Vagina (tissue), 2 donors: ENCODE measurements at places on chromosomes 1 and 21. TPM values are rescaled to one million over a fixed set of nuclear protein-coding genes. Genes with fewer than 3 reads are reported as not detected.

ASCL5 gene
- not detected for total RNA-seq

CFAP74 gene
- total RNA-seq, result not detected

CHIT1 gene
- total RNA-seq, result not detected

DNA sequence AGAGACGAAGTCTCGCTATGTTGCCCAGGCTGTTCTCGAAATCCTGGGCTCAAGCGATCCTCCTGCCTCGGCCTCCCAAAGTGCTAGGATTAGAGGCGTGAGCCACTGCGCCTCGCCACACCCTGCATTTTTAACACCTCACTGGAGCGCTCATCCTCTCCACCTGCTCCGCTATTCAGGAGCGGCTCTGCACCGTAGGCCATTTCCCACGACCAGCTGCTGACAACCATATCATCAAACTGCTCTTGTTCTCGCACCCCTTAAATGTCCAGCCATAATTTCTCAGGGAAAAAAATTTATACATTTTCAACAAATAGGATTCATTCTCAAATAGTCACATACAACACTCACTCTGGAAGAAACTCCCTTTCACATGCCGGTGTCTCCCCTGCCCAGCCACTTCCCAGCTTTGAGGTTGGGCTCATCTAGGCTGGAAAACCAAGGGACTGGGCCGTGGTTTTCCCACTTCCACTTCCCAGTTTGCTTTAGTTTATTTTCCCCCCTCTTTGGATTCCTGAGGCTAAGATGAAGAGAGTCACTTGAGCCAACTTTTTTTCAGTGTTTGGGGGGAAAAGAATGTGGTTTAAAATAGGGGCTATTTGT lies 639 bp upstream of the IPO9 start:
- no peaks in the 10 kb centered on the region for H3K36me3 ChIP-seq
- H3K4me1 ChIP-seq, result peaks cover 47% of the 10 kb centered on the region
- no peak for DNase-seq
- H3K4me3 ChIP-seq, result no peak overlapping the region

GRCh38 chr1:45836451-45836850 lies 33.0 kb downstream of the MAST2 start:
- no peaks in the 10 kb centered on the region for H3K27me3 ChIP-seq
- H3K27ac ChIP-seq, result no peak overlapping the region
- H3K4me3 ChIP-seq, result no peak overlapping the region
- no peaks in the 10 kb centered on the region for H3K4me1 ChIP-seq
- no peak for DNase-seq
- no peaks in the 10 kb centered on the region for H3K36me3 ChIP-seq

DNA sequence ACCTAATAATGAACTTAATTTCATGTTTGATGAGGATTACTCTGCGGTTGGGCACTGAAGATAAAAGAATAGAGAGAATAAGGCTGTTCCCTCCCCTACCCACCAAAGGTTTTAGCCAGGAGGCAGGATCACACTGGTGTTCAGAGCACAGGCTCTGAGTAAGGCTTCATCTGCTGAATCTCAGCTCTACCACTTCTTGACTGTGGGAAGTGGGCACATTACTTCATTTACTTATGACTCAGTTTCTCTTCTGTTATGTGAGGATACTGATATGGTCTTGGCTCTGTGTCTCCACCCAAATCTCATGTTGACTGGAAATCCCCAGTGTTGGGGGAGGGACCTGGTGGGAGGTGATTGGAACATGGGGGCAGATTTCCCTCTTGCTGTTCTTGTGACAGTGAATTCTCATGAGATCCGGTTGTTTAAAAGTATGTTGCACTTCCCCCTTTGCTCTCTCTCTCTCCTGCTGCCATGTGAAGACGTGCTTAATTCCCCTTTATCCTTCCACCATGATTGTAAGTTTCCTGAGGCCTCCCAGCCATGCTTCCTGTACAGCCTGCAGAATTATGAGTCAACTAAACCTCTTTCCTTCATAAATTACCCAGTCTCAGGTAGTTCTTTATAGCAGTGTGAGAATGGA lies 79.7 kb downstream of the SMYD2 start:
- no peaks in the 10 kb centered on the region for H3K4me1 ChIP-seq
- peaks cover 32% of the 10 kb centered on the region for H3K36me3 ChIP-seq
- H3K27ac ChIP-seq, result no peak overlapping the region
- H3K27me3 ChIP-seq, result no peaks in the 10 kb centered on the region
- no peak overlapping the region for H3K4me3 ChIP-seq
- DNase-seq, result no peak

DNA sequence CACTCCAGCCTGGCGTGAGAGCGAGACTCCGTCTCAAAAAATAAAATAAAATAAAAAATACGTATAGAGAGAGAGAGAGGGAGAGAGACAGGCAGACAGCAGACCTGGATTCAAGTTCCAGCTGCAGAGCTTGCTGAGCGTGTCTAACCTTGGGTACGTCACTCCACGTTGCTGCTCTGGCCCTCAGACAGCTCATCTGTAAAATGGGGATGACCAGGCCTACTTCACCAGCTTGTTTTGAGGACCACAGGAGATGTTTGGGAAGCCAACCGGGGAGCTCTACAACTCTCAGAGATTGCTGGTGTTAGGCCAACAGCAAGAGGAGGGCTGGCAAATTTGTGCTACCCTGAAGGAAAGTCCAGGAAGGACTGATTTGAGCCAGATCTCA lies 499 bp upstream of the TRAF5 start:
- peak overlapping the region; percentile 80 for H3K4me3 ChIP-seq
- H3K4me1 ChIP-seq, result peaks cover 38% of the 10 kb centered on the region
- no peak for DNase-seq
- no peaks in the 10 kb centered on the region for H3K36me3 ChIP-seq

GRCh38 chr1:53734650-53735211 lies 4.2 kb downstream of the GLIS1 start:
- peak overlapping the region; percentile 55 for H3K27ac ChIP-seq
- DNase-seq, result no peak
- H3K27me3 ChIP-seq, result no peaks in the 10 kb centered on the region
- H3K36me3 ChIP-seq, result no peaks in the 10 kb centered on the region

DNA sequence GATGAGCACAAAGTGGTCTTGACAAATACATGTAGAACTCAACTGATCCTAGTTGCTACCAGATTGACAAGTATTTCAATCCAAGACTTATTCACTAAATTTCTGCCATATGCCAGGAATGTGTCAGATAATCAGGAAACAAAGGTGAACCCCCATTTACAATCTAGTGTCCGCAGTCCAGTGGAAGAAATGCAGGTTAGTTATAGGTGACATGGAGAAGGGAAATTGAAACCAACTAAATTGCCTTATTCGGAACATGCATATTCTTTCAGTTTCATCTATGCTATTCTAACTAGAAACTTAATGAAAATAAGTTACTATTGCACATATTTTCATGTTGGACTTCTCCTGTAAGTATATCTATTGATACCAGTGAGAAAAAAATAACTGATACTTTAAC lies 209.4 kb downstream of the COL24A1 start:
- no peaks in the 10 kb centered on the region for H3K4me1 ChIP-seq
- H3K27me3 ChIP-seq, result no peaks in the 10 kb centered on the region
- H3K27ac ChIP-seq, result no peak overlapping the region
- no peak for DNase-seq

DNA sequence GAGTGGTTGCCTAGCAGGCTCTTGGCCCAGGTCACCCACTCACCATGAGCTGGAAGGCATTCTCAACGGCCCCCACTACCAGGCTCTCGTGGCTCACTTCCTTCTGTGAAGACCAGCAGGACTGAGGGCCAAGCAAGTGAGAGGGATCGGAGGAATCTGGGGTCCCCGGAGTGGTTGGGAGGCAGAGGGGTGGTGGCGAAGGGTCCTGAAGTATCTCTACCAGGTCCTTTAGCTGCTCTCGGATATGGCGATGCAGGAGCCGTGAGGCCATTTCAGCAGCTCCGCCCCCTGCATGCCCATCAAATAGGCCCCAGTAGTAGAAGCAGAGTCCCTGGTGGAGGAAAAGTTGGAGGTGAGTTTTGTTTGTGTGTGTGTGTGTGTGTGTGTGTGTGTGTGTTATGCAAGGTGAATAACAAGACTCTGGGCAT lies 2.4 kb downstream of the PPM1J start:
- no peak overlapping the region for H3K4me3 ChIP-seq
- H3K27ac ChIP-seq, result no peak overlapping the region
- H3K27me3 ChIP-seq, result no peaks in the 10 kb centered on the region
- H3K36me3 ChIP-seq, result no peaks in the 10 kb centered on the region
- peaks cover 25% of the 10 kb centered on the region for H3K4me1 ChIP-seq
- DNase-seq, result no peak

GRCh38 chr21:14306126-14306907 lies 76.6 kb downstream of the HSPA13 start:
- no peaks in the 10 kb centered on the region for H3K4me1 ChIP-seq
- no peaks in the 10 kb centered on the region for H3K36me3 ChIP-seq
- no peaks in the 10 kb centered on the region for H3K27me3 ChIP-seq

GRCh38 chr1:2334883-2335534 lies 56.3 kb downstream of the MORN1 start:
- peaks cover 35% of the 10 kb centered on the region for H3K4me1 ChIP-seq
- no peak for DNase-seq
- peak overlapping the region; percentile 6 for H3K4me3 ChIP-seq
- no peaks in the 10 kb centered on the region for H3K27me3 ChIP-seq
- H3K27ac ChIP-seq, result peak overlapping the region; percentile 29

DNA sequence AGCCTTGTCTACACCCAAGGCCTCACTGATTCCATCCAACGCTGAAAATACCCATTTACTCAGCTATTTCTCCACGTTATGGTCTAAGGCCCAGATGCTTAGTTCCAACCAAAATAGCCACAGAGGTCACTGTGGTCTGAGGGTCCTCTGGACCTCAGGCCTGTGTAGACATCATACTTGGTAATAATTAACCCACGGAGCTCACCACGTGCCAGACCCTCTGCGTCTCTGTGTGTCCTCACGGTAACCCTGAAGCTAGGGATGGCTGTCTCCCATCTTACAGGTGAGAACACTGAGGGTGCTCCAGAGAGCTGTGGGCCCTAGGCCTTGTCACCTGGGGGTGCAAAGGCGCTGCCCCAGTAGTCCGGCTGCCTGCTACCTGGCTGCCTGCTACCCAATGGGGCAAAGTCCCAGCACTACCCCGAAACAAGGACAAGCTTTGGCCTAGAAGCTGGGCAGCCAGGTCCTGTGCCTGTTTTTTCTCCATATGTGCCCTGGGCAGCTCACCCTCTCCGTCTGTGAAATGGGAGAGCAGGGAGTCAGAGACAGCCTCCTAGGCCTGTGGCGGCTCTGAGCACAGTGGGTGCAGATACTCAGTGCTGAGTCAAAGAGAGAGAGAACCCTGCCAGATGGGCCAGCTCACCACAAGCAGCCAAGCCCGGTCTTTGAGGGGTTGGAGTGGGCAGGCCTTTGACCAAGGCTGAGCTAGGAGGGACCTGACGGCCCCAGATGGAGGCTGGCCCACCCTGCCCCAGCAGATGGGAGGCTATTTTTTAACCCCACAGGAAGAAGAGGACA lies 17.0 kb upstream of the RUNX3 start:
- H3K27ac ChIP-seq, result no peak overlapping the region
- no peak overlapping the region for H3K4me3 ChIP-seq
- H3K36me3 ChIP-seq, result no peaks in the 10 kb centered on the region
- no peaks in the 10 kb centered on the region for H3K27me3 ChIP-seq
- no peaks in the 10 kb centered on the region for H3K4me1 ChIP-seq

DNA sequence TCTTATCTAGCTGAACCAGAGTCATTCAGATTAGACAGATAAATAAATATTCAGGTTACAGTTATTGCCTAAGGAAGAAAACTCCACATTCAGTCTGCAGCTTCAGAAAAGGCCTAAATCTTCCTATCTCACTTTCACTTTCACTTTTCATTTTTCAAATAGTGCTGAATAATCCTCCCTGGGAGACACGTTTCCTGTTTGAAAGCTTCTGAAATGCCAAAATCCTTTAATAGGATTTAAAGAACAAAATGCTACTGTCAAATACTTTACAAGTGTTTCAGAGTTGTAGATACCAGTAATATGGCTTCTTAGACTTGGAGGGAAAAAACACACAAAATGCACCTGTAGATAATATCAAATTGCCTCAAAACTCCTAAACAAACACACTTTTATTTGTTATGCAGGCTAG lies 3.9 kb downstream of the PSMB2 start:
- H3K27me3 ChIP-seq, result no peaks in the 10 kb centered on the region
- peak overlapping the region; percentile 26 for H3K4me3 ChIP-seq
- peaks cover 46% of the 10 kb centered on the region for H3K4me1 ChIP-seq

GRCh38 chr1:204418174-204419063 lies 6.8 kb upstream of the PPP1R15B start:
- DNase-seq, result no peak
- H3K4me1 ChIP-seq, result peaks cover 34% of the 10 kb centered on the region
- H3K27me3 ChIP-seq, result no peaks in the 10 kb centered on the region
- no peak overlapping the region for H3K4me3 ChIP-seq
- H3K27ac ChIP-seq, result peak overlapping the region; percentile 94
- H3K36me3 ChIP-seq, result no peaks in the 10 kb centered on the region
